Right ventricle myocardium inferior (tissue), 1 donor: ENCODE measurements at places on chromosomes 7 and 10.

DNA sequence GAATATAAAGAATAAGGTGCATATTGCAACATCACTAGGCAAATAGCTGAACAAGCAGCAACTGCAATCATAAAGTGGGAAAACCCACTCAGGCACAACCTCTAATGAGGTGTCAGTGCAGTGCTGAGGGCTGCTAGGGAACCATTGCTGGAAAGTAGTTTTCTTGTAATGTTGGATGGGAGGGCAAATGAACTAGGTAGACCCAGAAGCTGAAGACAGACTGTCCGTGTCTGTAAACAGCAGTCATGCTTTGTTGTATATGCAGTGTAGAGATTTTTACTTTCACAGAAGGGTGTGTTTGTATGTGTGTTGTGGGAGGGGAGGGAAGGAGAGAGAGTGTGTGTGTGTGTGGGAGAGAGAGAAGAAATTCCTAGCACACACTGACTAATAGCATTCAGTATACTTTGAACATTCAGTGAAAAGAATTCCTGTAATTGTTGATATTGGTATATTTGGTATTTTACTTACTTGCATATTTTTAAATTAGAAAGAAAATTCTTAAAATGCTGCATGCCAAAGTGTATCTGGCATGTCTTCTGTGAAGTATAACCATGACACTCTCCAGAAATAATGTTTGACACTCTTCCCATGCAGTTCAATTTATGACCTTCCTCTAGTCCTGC, 28.8 kb downstream of the ITGB8 start:
- DNase-seq = no peak

DNA sequence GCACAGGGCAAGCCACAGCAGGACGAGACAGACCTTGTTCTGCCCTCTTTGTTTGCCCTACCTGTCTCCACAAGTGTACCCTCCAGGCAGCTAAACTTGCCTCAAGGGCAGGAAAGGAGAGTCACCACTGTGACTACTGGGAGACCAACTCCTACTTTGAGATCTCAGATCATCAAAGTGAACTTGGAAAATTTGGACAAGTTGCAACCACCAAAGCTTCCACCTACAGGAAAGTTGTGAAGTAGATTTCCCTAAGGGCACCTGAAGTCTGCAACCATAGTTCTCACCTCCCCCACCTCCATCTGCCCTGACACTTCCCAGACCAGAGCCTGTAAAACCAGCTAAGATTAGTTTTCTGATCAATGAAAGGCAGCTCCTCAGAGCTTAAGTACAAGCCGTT, 2.5 kb upstream of the WDR91 start:
- DNase-seq = no peak

DNA sequence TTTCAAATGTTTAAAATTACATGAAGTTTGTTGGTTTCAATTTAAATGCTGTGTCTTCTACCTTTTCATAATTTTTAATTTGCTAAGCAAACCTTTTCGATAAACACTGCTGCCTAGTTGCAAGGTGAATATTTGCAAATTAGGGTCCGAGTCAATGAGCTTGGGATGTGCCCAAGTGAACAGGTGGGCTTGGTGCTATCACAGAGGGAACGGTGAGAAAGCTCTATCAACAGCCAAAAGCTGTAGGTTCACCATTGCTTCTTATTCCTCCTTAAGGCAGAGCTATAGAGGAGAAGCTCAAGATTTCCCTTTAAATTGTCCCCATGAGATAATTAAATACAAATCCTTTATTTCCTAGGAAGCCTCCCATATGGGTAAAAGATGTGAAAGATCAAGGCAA, 245.3 kb upstream of the CELF2 start:
- no peak for DNase-seq

DNA sequence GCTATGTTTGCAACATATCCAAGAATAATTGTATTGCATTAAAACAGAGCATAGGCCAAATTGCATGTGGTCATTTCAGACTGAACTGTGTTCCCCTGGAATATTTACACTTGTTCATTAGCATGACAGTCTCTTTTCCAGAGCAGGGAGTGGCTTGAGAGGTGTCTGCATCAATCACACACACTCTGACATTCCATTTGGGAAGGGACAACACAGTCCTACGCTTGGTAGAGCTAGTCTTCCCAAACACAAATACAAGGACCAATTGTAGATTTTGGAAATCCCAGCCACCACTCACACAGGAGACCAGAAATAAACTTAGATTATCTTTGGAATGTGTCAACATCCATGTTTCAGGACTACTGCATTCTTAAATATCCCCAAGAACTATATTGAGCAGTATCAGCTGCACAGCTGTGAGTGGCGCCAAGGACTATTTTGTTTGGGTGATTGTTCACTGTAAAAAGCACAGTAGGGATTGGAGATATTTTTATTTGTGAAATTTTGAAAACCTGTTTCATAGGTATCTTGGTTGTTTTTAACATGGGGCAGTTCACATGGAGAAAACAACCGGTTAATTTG, 93.6 kb upstream of the PRR15 start:
- no peak for DNase-seq

DNA sequence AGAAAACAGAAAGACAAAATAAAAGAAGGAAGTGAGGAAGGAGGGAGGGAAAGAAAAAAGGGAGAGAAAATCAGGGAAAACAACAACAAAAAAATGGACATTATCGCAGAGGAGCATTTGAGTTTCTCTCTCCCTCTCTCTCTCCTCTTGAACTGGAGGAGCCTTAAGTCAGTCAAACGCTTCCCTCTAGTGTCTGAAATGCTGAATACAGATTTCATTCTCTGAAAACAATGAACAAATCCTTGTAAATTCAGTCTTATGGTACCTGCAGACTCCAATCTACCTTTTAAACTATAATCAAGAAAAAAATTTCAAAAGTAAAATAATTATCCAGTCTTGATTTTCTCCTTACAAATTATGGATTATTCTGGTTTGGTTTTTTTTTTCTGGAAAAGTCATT, 89.2 kb upstream of the PFKP start:
- DNase-seq = no peak

- no peak for DNase-seq
Measured at GRCh38 chr10:3867454-3868270, 82.7 kb upstream of the KLF6 start.

DNA sequence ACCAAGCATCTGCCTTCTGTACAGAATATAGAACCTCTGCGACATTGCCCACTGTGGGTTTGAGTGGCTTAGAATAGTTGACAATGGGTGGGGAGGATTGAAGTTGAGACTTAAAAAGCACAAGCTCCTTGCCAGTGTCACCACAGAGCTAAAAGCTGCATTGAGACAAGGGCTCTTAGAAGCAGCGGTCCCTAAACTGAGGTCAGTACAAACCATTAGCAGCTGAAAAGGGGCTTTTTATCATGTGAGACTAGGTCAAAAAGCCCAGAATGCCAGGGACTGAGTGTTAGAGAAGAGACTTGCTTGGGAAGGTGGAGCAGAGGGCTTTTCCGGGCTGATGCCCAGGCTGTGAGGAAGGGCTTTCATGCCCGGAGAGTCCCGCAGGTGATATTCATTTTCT, 91.3 kb downstream of the POU6F2 start:
- DNase-seq = no peak

DNA sequence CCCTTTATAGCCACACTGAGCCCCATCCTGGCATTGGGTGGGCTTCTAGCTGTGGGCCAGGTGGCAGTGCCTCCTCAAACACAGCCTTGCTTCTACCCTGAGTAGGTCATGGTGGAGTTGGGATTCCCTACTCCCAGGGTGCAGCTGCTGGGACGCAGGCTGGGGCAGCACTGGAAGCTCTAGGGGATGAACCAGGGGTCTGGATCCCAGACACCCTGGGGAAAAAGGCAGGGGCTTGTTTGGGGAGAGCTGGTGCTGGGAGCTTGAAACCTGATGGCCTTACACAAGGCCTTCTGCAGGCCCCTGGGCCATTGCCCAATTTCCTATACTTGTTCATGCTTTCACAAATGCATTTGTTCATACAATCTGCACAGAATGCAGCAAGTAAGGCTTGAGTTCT, 103.7 kb upstream of the CTBP2 start:
- DNase-seq = no peak
